ENCODE measurements at places on chromosomes 11 and 22.

- DNase-seq, result no peak
Observed at GRCh38 chr22:44424359-44424682, 73.7 kb downstream of the RTL6 start.

GRCh38 chr11:35372565-35373283 is 46.6 kb downstream of the SLC1A2 start:
- DNase-seq, result no peak

DNA sequence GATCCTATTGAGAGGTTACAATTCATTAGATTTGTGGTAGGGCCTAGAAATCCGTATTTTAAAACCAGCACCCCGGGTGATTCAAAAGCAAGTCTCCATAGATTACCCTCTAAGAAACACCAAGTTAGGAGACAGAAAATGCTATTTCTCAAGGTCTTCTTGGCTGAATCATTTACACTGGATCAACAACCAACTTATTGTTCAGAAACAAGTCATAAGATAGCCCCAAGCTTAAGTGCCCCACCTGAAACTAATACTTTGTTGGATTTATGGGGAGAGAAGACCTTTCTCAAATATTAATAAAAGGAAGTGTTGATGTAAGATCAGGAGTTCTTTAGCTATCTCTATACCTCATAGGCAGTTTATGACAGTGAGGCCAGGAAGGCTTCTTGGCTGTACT is 345.2 kb downstream of the LARGE1 start:
- DNase-seq, result no peak

- DNase-seq, result no peak
Observed at GRCh38 chr22:29142116-29142515, 63.6 kb upstream of the EMID1 start.

- DNase-seq, result no peak
Observed at GRCh38 chr11:100777736-100778135, 90.6 kb downstream of the ARHGAP42 start.

GRCh38 chr11:15893080-15893492 is 463.3 kb downstream of the SOX6 start:
- no peak for DNase-seq

DNA sequence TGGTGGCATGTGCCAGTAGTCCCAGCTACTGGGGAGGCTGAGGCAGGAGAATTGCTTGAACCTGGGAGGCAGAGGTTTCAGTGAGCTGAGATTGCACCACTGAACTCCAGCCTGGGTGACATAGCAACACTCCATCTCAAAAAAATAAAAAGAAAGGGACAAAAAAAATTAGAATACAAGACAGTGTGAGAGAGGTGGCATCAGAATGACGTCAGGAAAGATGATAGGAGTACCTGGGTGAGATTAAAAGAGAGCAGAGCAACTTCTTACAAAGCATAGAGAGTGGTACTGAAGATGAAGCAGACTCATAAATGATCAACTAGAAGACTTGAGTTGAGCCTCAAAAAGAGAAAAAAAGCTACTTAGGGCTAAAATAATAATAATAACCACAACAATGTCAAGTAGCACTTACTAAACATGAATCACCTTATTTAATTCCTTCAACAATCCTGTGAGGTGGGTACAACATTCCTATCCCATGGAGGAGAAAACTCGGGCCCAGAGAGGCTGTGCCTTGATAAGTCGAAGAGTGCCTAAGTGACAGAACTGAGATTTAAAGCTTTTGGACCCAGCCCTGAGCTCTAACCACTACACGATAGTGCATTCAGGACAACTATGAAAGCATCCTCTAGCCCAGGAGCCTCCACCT is 5.2 kb upstream of the SLN start:
- DNase-seq, result no peak

GRCh38 chr11:130617001-130617400 is 168.6 kb downstream of the ADAMTS15 start:
- no peak for DNase-seq

- no peak for DNase-seq
Observed at GRCh38 chr11:113831314-113831713, 44.1 kb downstream of the USP28 start.

DNA sequence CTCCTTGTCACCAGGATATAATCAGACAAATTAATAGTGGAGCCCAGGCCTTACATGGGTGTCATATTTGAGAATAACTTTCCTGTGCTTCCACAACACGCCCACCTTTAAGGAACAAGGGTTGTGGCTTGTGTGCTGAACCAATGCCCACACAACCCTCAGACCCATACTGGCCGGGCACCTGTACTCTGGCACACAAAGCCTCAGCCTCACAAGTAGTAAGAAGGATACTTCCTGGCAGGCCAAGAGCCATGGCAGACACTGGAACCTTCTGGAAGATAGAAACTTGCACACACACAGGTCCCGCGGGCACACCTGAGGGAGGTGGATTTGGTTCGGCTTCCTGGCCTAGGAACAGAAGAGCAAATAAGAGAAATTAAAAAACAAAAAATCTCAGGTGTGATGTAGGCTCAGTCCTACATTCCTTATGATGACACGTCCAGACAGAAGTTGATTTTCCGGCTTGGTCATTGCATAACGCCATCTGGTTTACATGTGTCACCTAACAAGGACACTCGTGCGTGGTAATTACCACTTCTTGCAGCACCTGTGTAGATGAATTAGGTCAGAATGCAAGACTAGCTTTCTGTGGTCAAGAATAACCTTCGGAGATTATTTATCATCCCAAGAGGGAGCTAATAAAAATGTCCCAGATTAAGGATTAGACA is 5.8 kb upstream of the BRD1 start:
- no peak for DNase-seq

- DNase-seq, result no peak
Observed at GRCh38 chr11:44120169-44120568, 24.7 kb downstream of the EXT2 start.

DNA sequence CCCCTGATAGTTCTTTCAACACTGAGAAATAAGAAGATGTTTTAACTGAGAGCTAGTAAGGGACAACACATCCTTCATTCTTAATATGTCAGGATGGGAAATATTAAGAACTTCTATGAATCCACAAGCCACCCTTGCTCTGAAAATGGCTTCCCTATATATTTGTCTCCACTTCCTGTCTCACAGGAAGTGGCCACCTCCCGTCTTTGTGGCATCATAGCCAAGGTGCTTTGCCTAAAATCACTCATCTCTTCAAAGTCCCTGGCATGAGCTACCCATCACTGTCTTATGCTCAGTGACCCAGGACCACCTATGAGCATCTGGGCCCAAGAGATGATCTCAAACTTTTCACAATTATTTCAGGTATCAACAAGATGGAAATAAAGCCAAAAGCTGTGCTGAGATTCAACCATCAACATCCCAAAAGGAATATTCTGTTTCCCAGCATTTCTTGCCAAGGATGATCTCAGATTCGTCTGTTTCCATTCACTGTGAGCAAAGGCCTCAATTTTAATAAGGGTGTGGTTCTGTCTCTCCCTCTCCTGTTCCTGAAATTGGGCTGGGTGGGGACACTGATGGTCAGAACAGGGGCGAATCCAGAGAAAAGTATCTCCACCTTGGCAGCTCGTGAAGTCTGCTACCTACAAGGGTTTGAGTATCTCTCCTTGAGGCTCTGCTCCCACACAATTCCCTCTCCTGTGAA is 493.9 kb downstream of the MN1 start:
- DNase-seq, result no peak

DNA sequence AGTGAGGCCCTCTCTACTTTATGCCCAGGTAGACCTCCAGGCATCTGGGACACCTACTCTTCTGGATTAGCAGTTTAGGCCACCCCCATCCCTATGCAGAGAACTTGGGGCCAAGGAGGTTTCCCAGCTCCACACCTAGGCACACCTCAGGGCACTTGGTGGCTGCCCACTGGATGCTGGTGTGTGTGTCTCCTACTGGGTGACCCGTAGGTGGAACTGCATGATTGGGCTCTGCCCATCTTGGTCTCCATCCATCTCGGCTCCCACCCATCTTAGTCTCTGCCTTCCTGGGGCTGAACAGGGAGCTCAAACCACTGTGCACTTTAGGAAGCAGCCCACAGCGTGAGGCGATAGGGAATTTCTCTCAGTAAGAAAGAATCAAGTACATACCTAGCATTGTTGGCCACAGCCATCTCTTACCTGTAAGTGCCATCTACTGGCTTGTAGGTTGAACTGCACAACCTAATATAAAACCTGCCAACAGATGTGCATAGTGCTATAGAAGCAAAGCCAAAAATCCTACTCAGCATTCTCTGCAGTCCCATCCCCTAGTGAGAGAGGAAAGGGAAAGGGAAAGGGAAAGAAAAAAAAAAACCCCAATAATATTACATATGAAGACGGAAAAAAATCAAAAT is 61.6 kb upstream of the PTPN5 start:
- no peak for DNase-seq

- DNase-seq, result no peak
Observed at GRCh38 chr22:41177622-41178424, 27.3 kb upstream of the L3MBTL2 start.

- DNase-seq, result no peak
Observed at GRCh38 chr11:113789675-113790320, 10.2 kb downstream of the CLDN25 start.

GRCh38 chr11:133399294-133399693 is 133.0 kb downstream of the OPCML start:
- DNase-seq, result no peak

DNA sequence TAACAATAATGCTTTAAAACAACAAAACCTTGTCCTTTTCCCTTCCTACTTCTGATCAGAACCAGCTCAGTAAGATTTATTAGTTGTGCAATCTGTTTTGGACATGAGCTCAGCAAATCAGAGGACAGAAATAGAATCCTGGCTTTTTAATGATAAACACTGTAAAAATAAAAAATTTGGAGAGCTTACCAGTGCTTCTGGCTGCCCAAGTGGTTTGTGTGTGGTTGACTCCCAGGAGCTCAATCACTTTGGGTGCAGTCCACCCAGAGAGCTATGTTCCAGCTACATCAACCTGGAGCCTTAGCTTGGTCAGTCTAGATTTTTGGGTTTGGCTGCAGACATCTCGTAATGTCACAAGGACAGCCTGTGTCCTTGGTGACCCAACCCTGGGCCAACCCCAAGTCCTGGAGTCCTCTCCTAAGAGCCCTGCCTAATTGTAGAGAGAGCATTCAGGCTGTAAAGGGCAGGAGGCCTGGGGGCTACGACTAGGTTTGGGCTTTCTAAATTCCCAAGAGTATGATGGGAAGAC is 28.5 kb downstream of the CD44 start:
- no peak for DNase-seq

DNA sequence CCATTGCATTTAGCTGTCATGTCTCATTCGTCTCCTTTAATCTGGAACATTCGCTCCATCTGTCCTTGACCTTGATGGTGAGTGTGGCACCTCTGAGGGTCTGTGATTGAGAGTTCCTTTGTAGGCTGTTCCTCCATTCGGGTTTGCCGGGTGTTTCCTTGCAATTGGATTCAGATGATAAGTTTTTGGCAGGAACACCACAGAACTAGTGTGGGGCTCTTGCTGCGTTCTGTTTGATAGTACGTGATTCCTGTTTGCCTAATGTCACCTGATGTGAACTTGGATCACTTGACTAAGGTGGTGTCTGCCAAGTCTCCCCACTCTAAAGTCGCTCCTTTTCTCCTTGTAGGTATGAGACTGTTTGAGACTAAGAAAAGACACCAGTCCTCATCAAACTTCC is 109.7 kb upstream of the TMEM45B start:
- DNase-seq, result no peak

GRCh38 chr11:84264066-84264465 is 977.9 kb upstream of the CCDC90B start:
- no peak for DNase-seq

DNA sequence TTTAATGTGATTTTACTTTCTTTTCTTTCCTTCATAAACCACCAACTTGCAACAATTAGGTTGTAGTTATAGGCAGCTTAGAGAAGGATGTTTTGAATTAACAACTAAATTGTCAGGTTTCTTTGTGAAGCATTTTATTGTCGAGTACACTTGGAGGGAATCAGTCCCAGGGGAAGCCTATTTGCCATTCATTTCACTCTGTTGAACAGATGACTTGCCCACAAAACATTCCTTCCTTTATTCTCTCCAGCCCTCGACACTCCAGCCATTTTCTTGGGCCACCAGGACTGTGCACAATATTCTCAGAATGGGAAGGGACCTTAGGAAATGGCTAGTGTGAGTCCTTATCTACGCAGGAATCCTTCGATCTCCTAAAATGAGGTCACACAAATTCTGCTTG is 620.6 kb downstream of the SOX6 start:
- DNase-seq, result no peak

DNA sequence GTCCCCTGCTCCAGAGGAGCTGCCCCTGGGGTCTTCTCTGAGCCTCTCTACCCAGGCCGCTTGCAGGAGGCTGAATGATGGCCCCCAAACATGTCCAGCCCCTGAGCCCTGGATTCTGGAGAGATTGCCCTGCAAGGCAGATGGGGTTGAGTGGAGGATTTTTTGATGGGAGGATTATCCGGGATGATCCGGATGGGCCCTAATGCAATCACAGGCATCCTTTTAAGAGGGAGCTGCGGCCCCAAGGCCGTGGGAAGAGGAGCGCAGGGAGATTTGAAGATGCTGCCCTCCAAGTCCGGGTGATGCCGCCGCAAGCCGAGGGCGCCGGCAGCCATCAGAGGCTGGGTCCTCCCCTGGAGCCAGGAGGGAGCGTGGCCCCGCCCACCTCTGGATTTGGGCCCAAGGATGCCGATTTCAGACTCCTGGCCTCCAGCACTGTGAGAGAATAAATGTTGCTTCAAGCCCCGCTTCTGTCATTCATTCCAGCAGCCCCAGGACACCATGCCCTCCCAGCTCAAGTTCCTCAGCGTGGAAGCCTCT is 66.0 kb downstream of the WNT7B start:
- no peak for DNase-seq

GRCh38 chr11:18768472-18768901 is 23.1 kb downstream of the PTPN5 start:
- DNase-seq, result no peak

GRCh38 chr11:57560146-57560545 is 7.3 kb downstream of the UBE2L6 start:
- no peak for DNase-seq

GRCh38 chr11:43952401-43953342 is 10.2 kb downstream of the C11orf96 start:
- no peak for DNase-seq

DNA sequence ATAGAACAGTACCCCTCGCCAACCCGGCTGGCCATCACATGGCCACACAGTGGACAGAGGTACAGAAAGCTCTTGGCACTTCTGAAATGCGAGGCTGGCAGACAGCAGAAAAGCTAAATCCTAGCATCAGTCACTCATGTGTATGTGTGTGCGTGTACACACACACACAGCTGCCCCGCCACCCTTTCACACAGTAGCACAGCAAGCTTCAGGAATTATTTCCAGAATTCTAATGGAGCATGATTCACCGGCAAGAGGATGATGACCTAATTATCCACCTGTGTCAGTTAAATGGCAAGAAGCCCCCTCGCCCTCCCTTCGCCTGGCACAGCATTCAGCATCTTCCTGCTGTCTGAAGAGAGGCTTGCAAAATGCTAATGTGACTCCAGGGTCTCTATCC is 336.0 kb downstream of the SHANK2 start:
- no peak for DNase-seq

GRCh38 chr11:1392111-1392510 is 2.4 kb downstream of the BRSK2 start:
- DNase-seq, result no peak

DNA sequence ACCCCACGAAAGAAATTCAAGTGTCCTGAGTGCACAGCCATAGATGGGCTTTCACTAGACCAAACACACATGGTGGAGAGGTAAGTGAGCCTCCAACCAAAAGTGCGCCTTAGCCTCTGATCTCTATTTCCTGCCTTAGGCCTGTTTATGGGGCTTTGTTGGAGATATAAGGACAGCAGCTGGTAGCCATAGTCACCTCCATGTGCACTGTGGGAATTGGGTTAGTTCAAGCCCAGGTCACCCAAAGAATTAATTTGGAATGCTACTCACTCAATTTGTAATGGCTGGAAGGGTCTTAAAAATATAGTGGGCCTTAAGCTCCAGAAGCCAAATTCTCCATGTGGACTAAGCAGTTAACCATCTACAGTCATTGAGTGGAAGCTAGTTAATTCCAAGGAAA is 73.6 kb downstream of the ALX4 start:
- no peak for DNase-seq
